ENCODE measurements at places on chromosomes 13 and 19.
A peak's percentile ranks its signal among the peaks of the same experiment; 100 is the strongest.

- no peak for DNase-seq
Observed at GRCh38 chr13:67017276-67017675, 212.9 kb downstream of the PCDH9 start.

DNA sequence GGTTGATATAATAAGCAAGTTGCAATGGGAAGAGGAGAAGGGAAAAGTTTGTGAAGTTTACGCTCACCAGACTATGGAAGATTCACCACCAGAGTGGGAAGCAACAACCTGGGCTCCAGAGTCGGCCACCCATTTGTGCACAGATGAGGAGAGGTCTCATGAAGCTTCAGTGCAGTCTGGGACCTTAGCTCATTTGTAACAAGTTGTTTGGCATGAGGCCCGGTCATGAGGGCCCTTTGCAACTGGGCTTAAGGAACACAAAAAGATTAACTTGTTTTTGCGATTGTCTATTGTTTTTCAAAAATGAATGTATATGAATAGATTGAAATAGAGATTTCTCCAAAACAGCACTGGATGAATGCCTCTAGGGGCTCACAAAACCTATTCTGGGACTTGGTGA lies 94.2 kb downstream of the ZNF737 start:
- no peak for DNase-seq

DNA sequence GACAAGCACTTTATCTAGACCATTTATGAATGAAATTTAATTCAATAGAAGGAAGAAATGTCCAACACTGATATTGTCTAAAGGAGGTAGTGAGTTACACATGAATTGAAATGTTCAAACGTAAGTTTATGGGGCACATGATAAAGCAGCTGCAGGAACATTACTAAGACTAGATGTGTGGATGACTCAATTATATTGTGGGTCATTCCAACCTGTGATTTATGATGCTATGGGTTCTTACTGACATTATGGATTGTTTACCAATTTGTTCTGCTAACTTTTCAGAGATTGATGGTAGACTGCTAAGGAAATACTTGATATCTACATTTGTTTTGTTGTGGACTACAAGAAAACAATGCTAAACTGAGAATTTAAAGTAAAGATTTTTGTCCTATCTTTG lies 56.1 kb upstream of the ATXN8OS start:
- DNase-seq = no peak

DNA sequence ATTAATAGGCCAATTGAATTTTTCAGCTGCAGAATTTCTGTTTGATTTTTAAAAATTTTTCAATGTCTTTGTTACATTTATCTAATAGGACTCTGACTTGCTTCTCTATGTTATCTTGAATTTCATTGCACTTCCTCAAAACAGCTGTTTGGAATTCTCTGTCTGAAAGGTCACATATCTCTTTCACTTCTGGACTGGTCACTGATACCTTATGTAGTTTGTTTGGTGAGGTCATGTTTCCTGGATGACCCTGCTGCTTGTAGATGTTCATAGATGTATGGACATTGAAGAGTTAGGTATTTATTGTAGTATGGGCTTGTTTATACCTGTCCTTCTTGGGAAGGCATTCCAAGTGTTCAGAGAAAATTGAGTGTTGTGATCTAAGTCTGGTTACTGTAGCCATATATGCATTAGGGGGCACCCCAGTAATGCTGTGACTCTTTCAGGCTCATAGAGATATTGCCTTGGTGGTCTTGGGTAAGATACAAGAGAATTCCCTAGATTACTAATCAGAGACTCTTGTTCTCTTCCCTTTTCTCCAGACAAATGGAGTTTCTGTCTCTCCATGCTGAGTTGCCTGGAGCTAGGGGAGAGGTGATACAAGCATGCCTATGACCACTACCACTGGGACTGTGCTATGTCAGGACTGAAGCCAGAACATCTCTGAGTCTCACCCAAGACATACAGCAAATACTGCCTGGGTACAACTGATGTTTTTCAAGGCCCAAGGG lies 27.8 kb downstream of the RFC3 start:
- DNase-seq = no peak

DNA sequence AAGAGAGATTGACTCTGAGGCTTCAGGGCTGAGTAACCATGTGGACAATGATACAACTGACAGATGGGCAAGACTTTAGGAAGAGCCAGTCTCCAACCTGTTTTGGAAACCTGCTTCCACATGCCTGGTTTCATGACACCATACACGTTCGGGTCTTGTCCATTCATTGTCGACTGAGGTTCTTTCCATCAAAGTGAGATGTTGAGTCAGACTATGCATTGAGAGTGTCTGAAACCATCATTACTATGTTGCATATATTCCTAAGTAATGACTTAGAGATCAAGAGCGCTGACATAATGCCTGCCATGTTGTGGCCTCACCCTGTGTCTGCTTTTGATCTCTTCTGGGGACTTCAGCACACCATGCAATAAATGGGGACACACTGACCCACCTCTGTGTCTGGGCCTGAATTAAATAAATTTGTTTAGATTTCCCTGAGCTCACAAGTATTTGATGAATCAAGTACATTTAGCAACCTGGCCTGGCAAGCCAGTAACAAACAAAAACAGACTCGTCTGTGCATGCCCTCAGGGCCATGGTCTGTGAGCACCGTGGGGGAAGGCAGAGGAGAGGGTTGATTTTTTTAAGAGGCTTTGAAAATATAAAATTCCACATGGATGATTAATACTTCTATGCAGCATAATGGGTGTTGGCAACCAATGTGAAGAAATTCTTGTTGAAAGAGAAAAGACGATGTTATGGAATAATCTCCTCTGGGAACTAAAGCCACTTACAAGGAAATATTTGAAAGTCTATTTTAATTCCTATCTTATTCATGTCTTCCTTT lies 49.9 kb upstream of the UBAC2 start:
- no peak for DNase-seq

DNA sequence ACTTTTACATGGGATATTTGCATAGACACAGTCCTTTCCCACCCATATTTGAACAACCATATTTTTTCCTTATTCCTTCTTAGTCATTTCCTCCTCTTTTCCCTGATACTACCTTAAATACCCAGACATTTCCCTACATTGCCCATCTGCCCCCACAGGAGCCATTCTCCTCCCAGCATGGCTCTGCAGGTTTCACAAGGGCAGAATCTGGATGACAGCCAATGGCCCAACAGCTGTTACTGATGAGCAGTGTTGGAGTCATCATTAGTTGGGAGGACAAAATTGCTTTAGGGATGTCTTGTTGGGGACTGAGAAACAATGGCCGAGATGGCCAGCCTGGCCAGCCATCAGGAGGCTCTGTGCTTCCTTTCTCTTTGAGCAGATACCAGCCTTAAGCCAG lies 209.5 kb downstream of the KLF5 start:
- no peak for DNase-seq

GRCh38 chr13:86840250-86841191 lies 830.6 kb upstream of the SLITRK5 start:
- no peak for DNase-seq

GRCh38 chr13:60312851-60313505 lies 84.0 kb upstream of the TDRD3 start:
- no peak for DNase-seq

GRCh38 chr13:86882835-86883234 lies 788.3 kb upstream of the SLITRK5 start:
- peak; percentile 84 for DNase-seq

DNA sequence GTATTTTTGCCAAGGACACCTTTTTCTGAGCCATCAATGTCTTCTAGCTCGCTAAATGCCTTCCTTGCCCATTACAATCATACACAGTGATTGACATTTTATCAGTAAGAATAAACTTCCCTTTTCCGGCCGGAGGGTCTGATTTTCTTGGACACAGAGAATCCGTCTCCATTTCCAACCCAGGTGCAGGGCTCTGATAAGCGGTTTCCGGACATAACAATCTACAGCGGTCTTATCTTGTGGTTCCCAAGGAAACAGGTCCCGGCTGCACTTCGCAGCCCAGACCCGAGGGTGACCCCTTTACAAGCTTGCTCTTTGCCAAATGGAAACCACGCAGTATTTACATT lies 5.1 kb upstream of the ZNF77 start:
- DNase-seq = peak; percentile 32

- DNase-seq = no peak
Observed at GRCh38 chr13:102310691-102311418, 91.0 kb downstream of the FGF14 start.

- no peak for DNase-seq
Observed at GRCh38 chr13:54637366-54637765, 1608.8 kb downstream of the OLFM4 start.

GRCh38 chr13:37179645-37180044 lies 74.2 kb upstream of the CSNK1A1L start:
- DNase-seq = no peak

- DNase-seq = no peak
Observed at GRCh38 chr13:45295536-45295935, 45.4 kb downstream of the TPT1 start.

DNA sequence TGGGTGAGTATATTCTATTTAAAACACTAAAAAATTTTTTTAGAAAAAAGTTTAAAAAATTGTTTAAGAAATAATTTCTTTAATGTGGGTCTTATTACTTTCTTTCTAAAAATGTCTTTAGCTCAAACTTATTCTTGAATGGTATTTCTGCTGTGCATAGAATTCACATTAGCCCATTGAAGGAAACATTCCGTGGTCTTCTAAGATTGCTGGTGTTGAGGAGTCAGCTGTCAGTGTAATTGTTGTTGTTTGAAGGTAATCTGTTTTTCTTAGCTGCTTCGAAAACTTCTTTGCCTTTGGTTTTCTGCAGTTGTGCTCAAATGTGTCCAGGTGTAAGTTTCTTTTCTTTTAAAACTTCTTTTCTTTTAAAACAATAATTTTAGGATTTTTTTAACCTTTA lies 85.4 kb upstream of the KLF12 start:
- no peak for DNase-seq

DNA sequence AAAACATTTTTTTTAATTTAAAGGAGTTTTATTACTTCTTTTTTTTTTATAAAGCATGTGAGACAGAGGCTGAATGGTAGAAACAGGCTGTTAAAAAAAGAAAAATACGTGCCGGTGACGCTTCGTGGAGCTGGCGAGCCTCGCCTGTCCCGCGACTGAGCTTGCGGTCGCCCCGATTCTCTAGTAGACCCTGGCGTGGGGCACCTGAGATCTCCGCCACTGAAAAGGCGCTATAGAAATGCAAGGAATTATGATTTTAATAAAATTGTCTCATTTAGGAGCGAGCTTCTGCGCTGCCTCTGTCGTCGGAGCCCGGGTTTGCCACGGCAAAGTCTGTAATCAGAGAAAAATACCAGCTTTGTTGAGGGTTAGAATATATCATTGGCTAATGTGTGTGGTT lies 18.4 kb downstream of the NFIX start:
- DNase-seq = no peak

DNA sequence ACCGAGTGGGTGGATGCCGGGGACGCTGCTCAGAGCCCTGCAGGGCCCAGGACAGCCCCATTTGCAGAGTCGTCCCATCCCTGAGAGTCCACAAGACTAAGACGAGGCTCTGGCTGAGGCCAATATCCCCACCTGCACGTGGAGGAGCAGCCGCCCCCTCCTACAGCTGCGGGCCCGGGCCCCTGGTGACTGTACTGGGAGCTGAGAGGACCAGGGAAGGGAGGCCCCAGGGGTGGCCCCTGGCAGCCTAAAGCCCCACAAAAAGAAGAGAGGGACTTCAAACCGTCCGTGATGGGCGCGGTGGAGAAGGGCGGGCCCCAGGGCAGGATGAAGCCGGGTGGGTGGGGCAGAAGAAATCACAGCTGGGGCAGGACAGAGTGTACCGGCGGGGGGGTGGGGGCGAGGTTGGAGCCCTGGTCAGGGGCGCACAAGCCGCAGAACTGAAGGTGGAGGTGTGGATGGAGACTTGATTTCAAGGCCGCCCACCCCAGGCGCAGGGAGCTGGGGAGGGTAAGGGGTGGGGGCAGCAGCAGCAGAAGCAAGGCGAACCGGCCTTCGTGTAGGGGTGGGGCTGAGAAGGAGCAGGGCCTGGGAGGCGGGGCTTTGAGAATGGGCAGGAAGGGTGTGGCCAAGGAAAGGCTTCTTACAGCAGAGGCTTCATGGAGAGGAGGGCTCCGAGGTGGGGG lies 12.9 kb downstream of the CFD start:
- DNase-seq = peak; percentile 90

DNA sequence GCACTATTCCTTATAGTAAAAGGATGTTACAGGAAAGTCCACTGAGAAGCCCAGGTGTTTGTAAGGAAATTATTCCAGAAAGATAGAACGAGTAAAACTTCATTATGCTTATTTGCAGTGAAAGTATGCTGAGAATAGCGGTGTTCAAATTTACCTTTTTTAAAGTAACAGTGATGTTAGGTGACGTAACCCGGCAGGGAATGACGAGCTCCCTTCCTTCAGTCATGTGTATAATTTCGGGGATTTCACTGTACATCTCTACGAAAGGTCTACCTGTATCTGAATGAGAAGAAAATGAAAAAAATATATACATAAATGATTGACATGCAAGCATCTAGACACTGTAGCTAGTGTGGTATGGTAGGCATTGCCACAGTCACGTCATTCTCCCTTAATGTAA lies 56.9 kb downstream of the FLT1 start:
- no peak for DNase-seq

DNA sequence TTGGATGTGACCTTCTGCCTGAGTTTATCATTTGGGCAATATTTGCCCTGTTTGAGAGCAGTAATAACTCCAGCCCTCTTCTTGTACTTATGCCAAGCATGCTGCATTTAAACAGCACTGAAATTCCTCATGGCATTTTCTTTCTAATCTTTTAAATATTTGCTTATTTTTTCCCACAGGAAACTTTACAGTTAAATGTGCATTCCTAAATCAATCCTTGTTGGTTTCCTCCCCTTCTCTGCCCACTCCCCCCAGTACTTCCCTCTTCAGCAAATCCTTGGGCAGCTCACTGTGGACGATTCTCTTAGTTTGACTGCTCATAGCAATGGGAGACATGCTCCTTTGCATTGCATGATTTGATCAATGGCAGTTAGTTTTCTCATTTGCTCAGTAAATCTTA lies 68.7 kb downstream of the RAP2A start:
- no peak for DNase-seq

GRCh38 chr13:72258340-72258981 lies 391.5 kb upstream of the DACH1 start:
- DNase-seq = no peak

GRCh38 chr13:113969973-113970611 lies 3.8 kb downstream of the C13orf46 start:
- DNase-seq = no peak

- peak; percentile 12 for DNase-seq
Observed at GRCh38 chr13:32001154-32001768, 30.3 kb upstream of the FRY start.

DNA sequence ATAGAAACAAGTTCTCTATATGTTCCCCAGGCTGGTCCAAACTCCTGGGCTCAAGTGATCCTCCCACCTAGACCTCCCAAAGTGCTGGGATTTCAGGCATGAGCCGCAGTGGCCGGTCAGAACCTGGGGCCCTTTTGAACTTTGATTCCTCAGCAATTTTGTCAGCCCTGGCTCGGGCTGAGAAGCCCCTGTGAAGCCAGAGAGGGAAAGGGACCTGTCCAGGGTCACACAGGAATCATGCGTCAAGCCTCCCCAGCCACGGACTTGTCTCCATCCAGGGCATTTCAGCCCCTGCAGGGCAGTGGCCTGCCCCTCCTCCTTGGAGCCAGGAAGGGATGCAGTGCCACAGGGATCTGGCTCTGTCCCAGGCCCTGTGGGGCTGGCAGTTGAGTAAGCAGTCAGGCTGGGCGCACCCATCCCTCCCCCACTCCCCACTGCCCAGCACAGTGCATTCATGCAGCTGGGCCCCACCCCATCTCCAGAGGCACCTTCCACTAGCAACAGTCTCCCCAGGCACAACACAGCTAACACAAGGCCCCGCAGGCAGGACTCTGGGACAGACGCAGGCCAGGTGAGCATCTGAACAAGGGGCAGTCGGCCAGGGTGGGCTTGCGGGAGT lies at the start of gene CAPS:
TSS of gene CAPS (plus strand) at position 516 of the 619 bp plus-strand sequence. CDS start 153 bp downstream, outside the sequence.
- DNase-seq = no peak

GRCh38 chr13:99056381-99057014 lies 78.6 kb upstream of the DOCK9 start:
- no peak for DNase-seq
